NCI-H345 (cell line): ENCODE measurements at places on chromosomes 16 and 17.

DNA sequence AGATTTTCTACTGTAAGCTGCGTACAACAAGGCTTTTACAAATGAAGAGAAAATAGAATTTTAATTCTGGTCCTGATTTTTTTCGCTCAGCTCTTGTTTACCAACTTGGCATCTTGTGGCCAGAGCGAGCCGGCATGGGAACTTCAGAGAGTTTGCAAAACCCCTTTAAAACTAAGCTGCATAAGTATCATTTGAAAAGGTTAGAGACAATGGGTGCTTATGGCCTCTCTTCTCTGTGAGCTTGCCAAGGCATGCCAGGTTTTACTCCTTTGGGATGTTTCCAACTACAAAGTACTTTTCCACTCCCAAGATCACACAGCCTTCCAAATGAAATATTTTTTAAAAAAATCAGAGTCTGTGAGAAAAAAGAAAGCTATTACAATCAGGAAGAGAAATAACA lies 62.4 kb upstream of the FA2H start:
- DNase-seq, result peak; percentile 61

GRCh38 chr17:69882281-69882680 lies 192.7 kb upstream of the KCNJ16 start:
- no peak for DNase-seq

DNA sequence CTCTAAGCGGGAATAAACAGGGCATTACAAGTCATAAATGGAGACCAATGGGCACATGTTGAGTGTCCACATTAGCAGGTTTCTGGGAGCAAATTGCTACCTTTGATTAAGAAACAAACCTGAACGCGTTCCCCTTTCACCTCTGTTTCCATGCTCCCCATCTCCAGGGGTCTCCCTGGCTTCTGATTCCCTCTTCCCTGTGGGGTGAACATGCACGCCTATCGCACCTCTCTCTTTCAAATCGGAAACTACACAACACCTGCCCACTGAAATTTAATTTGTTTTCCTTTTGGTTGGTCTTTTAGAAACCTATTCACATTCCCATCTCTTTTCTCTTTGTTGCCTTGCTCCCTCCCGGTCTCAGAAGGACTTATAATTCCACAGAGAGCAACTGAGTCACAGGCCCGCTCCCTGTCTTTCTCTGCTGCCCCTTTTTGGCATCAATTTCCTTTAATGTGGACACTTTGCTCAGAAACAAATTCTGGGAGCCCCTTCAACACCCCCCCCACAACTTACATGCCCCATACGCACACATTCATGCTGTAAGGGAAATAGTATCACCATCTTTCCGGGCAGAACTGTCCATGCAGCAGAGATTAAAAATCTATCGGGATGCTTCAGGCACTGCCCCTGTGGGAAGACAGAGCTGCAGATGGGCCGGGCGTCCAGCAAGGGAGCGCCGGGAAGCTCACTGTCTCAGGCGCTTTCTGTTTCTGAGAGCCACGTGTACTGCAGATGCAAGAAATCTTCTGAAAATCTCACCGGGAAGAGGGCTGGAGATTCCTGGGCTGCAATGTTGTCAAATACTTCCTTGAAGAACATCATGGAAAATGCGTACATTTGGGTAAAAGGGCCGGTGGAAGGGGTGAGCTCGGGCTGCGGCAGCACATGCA lies 7.2 kb upstream of the FOXF1 start:
- no peak for DNase-seq

DNA sequence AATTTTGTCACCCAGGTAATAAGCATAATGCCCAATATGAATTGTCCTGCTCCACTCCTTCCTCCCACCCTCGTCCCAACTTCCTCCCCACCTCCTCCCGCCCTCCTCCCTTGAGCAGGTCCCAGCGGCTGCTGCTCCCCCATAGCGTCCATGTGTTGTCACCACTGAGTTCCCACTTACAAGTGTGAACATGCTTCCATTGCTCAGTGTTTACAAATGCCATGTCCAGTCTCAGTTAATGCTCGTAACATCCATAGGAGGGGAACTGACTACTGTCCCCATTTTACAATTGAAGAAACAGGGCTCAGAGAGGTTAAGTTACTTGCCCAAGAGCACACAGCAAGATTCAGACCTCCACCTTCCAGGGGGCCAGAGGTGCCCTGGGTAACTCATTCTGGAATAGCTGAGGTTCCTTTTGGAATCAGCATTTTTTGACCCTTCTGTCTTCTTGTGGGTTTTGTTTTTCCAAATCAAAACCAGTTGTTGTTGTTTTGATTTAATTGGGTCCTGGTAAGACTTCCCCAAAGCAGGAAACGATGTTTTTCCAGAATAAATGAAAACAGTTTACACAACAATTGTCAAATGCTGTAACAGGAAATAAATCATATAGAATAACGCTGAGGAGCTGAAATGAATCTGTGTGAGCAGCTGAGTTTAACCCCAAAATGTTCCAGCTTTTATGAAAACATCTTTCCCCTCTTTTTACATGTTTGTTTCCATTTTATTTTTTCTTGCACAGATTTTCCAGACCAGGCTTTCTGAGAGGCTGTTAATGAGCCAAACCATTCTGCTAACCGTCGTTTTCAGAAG lies 73.9 kb downstream of the ZDHHC7 start:
- DNase-seq, result no peak

- DNase-seq, result peak; percentile 40
Measured at GRCh38 chr16:81165411-81166097, 69.4 kb upstream of the GCSH start.

DNA sequence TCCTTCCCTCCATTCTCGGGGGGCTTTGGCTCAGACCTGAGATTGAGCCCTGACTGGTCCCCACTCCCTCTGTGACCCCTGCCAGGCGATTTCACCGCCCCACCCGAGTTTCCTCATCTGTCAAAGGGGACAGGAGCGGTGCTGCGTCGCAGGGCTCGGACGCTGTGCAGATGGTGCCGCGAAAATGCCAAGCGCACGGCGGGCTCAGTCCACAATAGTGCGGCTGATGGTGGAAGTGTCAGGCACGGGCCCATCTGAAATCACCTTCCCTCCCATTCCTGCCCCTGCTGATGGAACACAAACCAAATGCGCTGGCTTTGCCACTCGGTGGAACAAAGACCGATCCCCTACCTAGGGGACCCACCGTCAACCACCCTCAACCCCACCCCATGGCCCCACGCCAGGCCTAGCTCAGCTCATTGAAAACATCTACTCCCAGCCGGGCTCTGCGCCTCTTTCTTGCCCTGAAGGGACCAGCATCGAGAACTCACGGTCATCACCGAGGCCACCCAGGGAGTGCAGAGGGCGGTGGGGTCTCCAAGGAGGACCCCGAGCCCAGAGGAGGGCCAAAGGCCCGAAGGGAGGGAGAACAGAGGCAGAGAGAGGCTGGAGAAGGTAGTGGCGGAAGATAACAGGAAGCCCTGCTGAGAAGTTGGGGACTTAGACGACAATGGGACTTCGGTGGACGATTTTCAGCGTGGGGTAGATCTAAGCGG lies 1.4 kb downstream of the CARHSP1 start:
- DNase-seq, result peak; percentile 51

DNA sequence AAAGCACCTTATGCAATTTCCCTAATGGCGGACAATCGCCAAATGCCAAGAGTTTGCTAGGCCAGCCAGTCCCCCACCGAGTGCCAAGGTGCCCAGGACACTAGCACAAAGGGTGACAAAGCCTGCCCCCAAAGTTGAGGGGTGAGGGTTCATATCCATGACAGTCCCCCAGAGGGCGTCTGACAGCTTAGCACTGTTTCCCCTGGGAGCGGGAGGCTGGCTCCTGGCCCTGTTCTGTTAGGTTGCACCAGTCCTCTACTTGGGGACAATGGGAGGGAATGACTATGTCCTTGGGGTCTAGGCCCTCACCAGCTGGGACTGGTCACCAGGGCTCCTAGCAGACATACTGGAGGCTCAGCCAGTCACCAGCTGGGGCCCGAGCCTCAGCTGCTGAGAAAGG lies 66.9 kb downstream of the MYO18A start:
- DNase-seq, result no peak

DNA sequence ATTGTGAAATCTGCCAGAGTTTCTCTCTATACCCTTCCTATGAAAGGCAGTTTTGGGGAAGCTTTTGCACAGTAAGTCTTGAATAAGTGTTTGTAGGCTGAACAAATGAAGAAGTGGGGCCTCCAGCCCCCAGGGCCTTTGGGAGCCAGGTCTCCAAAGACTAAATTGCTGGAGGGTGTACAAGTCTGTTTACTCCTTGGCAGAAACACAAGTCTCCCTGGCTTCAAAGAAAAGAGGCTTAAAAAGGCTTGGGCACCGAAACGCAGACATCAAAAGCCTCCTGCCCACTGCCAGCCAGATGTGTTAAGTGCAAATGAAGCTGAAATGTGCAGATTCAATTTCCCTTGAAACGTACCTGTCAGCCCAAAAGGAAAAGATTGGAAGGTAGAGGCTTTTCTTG lies 146.3 kb downstream of the TMEM132E start:
- DNase-seq, result no peak

DNA sequence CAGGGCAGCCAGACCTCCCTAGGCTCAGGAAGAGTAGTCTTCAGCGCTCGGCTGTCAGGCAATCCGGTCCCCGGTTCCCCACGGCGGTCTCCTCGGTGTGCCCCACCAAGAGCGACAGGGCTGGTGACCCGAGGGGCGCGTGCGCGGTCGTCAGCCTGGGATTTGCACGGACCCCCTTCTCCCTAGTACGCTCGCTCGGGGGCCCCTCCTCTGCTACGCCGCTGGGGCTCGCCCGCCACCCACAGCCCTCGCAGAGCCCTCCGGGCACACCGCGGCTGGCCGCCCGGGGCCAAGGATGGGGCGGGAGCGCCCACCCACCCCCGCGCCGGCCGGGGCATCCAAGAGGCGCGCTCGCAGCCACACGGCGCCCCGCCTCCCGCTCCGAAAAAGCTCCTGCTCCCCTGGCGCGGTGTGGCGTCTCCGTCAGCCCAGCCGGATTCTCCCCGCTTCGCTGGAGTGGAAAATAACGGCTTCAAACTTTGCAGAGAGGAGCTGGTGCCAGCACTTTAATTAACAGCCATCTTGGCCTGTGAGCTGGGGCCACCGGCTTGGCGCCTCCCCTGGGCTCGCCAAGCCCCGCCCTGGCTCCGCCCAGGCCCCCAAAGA lies 2.1 kb upstream of the C1QL1 start:
- no peak for DNase-seq

DNA sequence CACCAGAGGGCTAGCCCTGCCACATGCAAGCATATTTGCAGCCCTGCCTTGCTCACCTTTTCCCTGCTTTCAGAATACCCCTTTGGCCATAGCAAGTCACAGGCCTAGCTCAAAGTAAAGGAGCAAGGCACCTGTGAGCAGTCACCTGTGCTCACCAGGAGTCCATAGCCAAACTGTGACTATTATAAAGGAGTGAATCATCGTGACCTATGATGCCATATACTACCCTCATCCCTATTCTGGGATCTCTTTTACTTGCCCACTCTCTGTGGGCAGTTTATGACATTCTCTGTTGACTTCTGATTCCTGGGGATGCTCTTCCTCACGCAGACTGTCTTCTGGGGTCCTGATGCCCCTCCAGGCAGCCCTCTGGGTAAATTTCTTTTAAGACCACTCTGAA lies 200.5 kb upstream of the NLRP1 start:
- DNase-seq, result no peak

GRCh38 chr17:28249706-28250105 lies 69.3 kb upstream of the TMEM97 start:
- no peak for DNase-seq
